ENCODE measurements at places on chromosomes 3 and 15. TPM values are rescaled to one million over a fixed set of nuclear protein-coding genes. Genes with fewer than 3 reads are reported as not detected.

Gene SKOR1
- 0.32 TPM for total RNA-seq

DNA sequence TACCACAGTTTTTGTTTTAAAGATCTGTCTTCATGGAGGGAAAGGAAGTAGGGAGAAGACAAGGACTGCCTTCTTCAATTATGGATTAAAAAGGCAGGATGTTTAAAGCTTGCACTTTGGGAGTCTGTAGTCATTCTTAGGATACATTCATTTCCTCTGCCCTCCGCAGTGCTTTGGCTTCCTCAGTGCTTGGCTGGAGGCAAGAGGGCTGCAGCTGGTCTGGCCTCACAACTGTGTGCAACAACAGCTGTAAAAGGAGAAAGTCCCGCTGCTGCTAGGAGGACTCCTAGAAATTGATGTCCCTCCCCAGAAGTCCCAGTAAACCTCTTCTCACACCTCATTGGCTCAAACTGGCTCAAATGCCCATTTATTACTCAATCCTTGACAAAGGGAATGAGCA lies 54.4 kb upstream of the PPP2R3A start:
- no peaks in the 10 kb centered on the region for H3K36me3 ChIP-seq
- no peak overlapping the region for H3K27ac ChIP-seq
- DNase-seq = no peak
- H3K4me1 ChIP-seq = no peaks in the 10 kb centered on the region
- H3K4me3 ChIP-seq = no peak overlapping the region

GRCh38 chr15:41917767-41918430 lies 24.0 kb upstream of the SPTBN5 start:
- H3K36me3 ChIP-seq = no peaks in the 10 kb centered on the region
- no peak overlapping the region for H3K4me3 ChIP-seq
- H3K4me1 ChIP-seq = peaks cover 12% of the 10 kb centered on the region
- no peak overlapping the region for H3K27ac ChIP-seq

GRCh38 chr15:56244811-56245576 lies 1.3 kb upstream of the RFX7 start:
- peak overlapping the region; percentile 76 for H3K27ac ChIP-seq
- H3K4me3 ChIP-seq = no peak overlapping the region
- H3K27me3 ChIP-seq = no peaks in the 10 kb centered on the region

GRCh38 chr15:40937762-40938535 lies 8.8 kb downstream of the DLL4 start:
- H3K36me3 ChIP-seq = no peaks in the 10 kb centered on the region
- H3K4me3 ChIP-seq = no peak overlapping the region
- H3K27me3 ChIP-seq = peaks cover 6% of the 10 kb centered on the region
- DNase-seq = no peak
- no peak overlapping the region for H3K27ac ChIP-seq

Gene GREM1
- total RNA-seq = not detected

Gene ARIH1
- total RNA-seq = 227 TPM

GRCh38 chr15:52220937-52221660 lies 29.9 kb upstream of the GNB5 start:
- H3K27ac ChIP-seq = peak overlapping the region; percentile 90
- H3K36me3 ChIP-seq = no peaks in the 10 kb centered on the region
- H3K4me1 ChIP-seq = peaks cover 58% of the 10 kb centered on the region

Gene LARP6
- not detected for total RNA-seq

Gene FOXB1
- total RNA-seq = not detected

Gene GHSR
- total RNA-seq = not detected

GRCh38 chr15:39430389-39430788 lies 150.5 kb upstream of the THBS1 start:
- no peak for DNase-seq
- H3K4me3 ChIP-seq = no peak overlapping the region
- H3K36me3 ChIP-seq = no peaks in the 10 kb centered on the region

Gene CPNE9
- 1.2 TPM for total RNA-seq

Gene TM4SF4
- total RNA-seq = not detected

Gene SUSD5
- 0.30 TPM for total RNA-seq

Gene TRPM1
- not detected for total RNA-seq

GRCh38 chr3:126194713-126195305 lies 14.4 kb upstream of the ALDH1L1 start:
- no peaks in the 10 kb centered on the region for H3K27me3 ChIP-seq
- no peak for DNase-seq
- H3K36me3 ChIP-seq = no peaks in the 10 kb centered on the region

- no peaks in the 10 kb centered on the region for H3K27me3 ChIP-seq
- no peak for DNase-seq
- no peak overlapping the region for H3K27ac ChIP-seq
- H3K4me3 ChIP-seq = no peak overlapping the region
- H3K4me1 ChIP-seq = peaks cover 16% of the 10 kb centered on the region
Measured at GRCh38 chr3:129975705-129976048, 1.2 kb downstream of the TRH start.

DNA sequence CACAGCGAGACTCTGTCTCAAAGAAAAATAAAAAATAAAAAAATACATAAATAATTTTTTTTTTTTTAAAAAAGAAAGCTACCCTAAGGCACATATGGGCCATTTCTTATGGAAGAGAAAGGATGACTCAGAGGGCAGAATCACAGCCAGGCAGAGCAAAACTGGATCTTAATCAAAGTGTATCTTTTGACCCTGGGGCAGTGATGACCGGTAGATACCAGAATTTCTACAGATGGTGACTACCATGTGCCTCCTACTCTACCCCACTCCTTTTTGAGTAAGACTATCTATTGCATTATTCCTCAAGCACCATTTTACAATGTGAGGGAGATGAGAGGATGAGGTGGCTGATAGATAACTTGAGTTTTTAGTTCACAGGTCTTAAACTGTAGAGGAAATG lies 26.0 kb downstream of the TARS3 start:
- peaks cover 78% of the 10 kb centered on the region for H3K36me3 ChIP-seq
- H3K4me3 ChIP-seq = no peak overlapping the region
- H3K4me1 ChIP-seq = peaks cover 13% of the 10 kb centered on the region
- H3K27me3 ChIP-seq = no peaks in the 10 kb centered on the region
- H3K27ac ChIP-seq = no peak overlapping the region

DNA sequence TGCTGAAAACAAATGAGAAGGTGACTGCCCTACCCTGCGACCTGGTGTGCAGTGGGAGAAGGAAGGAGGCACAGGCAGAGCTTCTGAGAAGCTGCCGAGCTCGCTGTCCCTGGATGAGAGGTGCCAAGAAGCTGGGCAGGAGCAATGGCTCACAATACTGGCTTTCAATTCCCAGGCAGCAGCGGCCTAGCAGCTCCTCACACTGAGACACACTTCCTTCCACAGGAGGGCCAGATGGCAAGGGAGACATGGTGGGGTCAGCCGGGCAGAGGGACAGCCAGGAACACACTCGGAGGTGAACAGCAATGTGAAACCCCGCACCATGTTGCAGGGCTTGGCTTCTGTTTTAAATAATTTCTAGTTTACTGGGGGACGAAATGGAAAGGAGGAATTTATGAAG lies 314.6 kb downstream of the EPHB1 start:
- H3K4me3 ChIP-seq = no peak overlapping the region
- H3K36me3 ChIP-seq = no peaks in the 10 kb centered on the region
- H3K4me1 ChIP-seq = no peaks in the 10 kb centered on the region
- no peaks in the 10 kb centered on the region for H3K27me3 ChIP-seq
- DNase-seq = no peak

Gene SLC38A3
- total RNA-seq = not detected

Gene GOLGA8G
- total RNA-seq = not detected

DNA sequence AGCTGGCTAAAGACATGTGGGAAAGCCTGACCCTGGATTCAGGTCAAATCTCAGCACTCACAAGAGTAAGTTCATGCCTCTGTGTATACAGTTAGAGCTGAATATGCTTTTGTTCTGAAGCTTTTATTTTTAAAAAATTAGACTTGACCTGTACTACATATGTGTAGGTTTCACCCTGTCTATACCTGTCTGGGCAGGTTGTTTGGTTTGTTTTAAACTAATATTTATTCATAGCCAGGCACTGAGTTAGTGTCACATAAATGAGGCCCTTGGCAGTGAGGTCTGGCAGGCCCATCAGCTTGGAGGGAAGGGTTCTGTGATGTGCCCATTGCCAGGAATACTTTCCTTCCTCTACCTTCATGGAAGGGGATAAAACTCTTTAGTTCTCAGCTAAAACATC lies 1.9 kb downstream of the DNAJA4 start:
- H3K27ac ChIP-seq = no peak overlapping the region
- H3K27me3 ChIP-seq = peaks cover 3% of the 10 kb centered on the region
- no peaks in the 10 kb centered on the region for H3K36me3 ChIP-seq
- H3K4me1 ChIP-seq = peaks cover 10% of the 10 kb centered on the region
- no peak for DNase-seq

DNA sequence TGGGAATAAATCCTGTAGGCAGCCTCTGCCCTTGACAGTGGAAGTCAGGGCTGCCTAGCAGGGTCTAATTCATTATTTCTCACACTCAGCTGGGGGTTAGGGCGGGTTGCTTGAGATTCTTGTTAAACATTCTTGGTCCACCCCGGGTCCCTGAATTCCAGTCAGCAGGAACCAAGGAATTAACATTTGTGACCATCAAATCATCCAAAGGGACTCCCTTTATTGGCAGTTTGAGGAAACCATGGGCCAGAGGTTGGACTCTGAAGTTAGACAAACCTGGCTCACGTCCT lies 122.8 kb downstream of the EEFSEC start:
- no peak overlapping the region for H3K4me3 ChIP-seq
- H3K27ac ChIP-seq = no peak overlapping the region
- no peak for DNase-seq
- H3K27me3 ChIP-seq = no peaks in the 10 kb centered on the region

Gene MINAR1
- 0.27 TPM for total RNA-seq

- H3K4me3 ChIP-seq = no peak overlapping the region
- no peaks in the 10 kb centered on the region for H3K27me3 ChIP-seq
- H3K36me3 ChIP-seq = no peaks in the 10 kb centered on the region
- H3K27ac ChIP-seq = no peak overlapping the region
Measured at GRCh38 chr15:90710436-90711027, 6.6 kb upstream of the BLM start.

DNA sequence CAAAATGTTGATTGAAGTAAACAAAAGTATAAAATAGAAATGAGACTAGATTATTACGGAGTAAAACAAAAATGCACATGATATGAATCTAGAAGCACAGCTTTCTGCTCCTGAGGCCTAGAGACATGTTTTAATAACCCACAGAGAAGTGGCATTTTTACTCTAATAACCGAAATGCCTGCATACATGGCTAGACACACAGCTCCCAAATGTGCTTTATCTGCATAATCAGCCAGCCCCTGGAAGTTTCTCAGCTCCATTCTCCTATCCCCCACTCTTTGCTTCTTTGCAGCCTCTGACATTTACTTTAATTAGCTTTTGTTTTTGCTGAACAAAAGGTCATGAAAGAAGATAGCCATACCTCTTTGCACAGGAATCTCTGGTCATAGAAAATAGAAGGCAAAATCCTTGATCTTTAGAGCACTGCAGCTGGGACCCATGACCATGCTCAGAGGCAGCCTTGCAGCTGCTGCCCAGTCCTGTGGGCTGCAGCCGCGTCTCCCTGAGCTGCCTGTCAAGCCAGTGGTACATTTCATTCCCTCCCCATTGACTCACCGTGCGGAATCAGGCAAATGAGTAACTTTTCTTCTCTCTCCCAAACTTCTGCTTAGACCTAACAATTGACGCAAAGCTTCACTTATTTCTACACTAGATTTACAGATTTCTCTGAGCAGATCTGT lies at the start of gene VEPH1:
TSS of gene VEPH1 (minus strand) at position 501 of the 680 bp plus-strand sequence. CDS start 8,067 bp downstream, outside the sequence.
- no peak within 1 kb of the TSS for H3K4me3 ChIP-seq
- DNase-seq = no peak
- H3K27me3 ChIP-seq = peaks cover 11% of the 10 kb centered on the region
